ENCODE measurements at places on chromosomes 2 and 18.
A peak's percentile ranks its signal among the peaks of the same experiment; 100 is the strongest.

DNA sequence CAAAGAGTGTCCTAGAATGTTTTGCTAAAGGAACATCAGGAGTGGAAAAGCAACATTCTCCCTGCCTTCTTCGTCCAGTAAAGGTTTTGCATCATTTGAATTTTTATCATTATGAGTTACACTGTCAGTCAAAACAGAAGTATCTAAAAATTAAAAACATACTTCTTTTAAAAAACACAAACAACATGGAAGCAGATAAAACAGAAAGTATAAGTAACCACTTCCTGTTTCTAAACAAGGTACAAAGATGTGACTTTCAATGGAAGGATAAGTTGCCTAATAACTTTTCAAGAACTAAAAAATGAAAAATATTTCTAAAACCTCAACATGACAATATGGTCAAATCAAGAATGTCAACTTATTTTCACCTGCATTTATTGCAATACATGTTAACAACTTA is 158.2 kb downstream of the STK39 start:
- DNase-seq: no peak

DNA sequence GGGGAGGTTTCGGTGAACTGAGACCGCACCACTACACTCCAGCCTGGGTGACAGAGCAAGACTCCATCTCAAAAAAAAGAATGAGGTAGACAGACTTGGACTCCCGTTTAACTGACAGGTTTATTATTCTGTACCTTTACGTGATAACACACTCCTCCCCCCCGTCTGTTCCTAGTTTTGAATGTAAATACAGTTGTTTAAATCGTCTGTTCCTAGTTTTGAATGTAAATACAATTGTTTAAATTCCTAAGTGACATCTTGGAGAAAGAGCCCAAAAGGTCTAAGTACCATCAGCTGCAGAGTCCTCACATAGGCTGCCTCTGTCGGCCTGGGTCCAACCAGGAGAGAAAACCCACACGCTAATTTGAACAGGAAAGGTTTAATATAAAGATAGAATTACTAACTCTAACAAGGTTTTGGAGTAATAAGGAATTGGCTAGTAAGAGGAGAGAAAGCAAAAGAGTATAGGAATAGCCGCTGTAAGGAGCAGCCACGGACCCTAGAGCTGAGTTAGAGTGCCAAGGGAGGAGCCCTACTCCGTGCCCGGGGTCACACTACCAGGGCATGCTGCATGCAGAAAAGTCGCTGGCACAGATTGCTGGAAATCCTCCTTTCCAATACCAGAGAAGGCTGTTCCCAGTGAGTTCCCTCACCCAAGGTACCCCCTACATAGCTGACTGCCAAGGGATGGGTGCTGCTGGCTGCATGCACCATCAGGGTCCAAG is 83.5 kb upstream of the RANBP2 start:
- DNase-seq: no peak

DNA sequence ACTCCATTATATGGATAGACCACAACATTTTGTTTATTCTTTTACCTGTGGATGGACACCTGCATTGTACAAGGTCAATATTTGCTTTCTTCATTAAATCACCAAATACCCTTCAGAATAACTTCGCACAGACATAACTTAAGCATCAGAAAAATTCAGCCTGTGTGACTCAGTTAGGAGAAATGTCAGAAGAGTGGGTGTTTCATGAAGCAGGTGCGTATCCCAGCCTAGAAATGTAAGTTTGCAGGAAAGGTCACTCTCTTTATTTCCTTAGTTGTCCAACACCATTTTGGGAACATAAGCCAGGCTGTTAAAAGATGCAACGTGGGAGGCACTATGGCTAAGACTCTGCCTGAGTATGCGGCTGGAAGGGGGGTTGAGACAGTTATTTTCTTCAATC is 48.6 kb upstream of the FHL2 start:
- DNase-seq: no peak

DNA sequence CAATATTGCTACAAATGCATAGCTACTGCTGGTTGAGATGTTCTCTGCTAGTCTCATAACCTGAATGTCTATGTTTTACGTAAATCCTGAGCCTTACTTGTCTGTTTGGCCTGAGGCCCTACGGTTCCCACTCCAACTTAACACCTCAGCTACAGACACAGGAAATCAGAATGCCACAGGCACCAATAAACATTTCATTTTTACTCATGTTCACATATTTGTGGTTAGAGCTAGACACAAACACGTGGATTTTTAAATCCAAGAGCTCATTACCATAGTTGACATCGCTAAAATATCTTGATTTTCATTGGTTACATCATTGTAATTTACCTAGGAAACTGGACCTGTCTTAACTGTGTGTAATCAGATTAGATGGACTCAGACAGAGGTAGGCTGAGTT is 263.8 kb upstream of the CDH19 start:
- no peak for DNase-seq

DNA sequence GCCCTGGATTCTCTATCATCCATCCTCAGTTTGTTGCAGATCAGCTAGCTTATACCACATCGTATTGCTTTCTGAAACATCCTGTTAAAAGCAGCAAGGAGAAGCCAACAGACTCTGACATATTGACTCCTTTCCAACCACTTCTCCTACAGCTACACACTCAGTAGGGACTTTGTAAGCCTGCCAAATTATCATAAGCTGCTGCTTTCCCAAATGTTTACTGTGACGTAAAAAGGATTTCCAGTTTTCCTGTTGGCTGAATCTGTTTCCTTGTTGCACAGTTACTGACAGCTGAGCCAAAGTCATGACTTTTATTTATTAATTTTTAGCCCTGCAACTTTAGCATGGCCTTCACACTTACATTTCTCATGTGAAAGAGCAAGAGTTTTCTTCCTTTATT is 294.3 kb downstream of the KCNJ3 start:
- DNase-seq: no peak

- no peak for DNase-seq
Observed at GRCh38 chr18:60110836-60111235, 211.0 kb downstream of the PMAIP1 start.

GRCh38 chr2:138445227-138445626 is 56.3 kb upstream of the SPOPL start:
- DNase-seq: no peak

- no peak for DNase-seq
Observed at GRCh38 chr2:148754864-148755263, 110.3 kb downstream of the EPC2 start.

DNA sequence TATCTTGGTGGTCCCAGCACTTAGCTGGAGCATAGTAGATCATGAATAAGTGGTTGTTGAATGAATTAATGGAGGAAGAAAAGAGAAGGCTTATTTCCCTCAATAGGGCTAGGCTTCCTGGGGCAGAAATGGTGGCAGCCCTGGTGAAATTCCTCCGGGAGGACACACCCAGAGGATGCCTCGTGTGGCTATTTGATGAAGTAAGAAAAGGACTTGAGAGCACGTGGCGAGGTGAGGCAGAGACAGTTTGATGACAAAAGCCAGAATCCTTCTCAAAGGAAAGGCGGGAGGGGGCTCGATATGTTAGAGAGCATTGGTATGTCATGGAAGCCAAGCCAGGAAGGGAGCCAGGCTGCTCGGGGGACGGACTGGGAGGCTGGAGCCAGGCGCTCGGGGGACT is 14.7 kb downstream of the FAM228A start:
- DNase-seq: no peak

DNA sequence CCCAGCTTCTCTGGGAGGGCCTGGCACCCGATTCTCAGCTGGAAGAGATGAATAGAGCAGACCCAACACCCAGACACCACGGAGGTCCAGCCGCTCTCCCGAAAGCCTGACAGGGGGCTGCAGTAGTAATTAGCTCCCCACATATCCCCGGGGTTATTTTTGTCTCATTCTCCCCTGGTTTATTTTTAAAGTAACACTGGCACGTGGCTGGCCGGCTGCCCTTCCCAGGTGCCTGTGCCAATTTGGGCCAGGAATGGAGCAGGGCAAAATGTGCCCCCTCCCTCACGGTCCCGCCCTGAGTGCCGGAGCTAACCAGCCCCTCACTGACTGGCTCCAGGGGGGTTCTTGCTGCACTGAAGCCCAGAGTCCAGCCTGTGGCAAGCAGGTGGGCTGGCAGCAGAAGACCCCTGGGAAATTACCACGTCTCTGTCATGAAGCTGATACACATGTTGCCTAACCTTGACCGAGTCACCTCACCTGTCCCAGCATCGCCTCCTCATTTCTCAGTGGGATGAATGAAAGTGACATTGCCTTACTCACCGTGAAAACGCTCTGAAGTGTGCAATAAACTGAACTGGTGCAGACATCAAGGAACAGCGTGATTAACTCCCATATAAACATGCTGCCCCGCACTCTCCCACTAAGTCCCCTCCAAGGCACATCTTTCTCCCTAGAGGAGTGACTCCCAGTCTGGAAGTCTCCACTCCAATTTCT is 18.4 kb downstream of the KCNK3 start:
- DNase-seq: no peak

DNA sequence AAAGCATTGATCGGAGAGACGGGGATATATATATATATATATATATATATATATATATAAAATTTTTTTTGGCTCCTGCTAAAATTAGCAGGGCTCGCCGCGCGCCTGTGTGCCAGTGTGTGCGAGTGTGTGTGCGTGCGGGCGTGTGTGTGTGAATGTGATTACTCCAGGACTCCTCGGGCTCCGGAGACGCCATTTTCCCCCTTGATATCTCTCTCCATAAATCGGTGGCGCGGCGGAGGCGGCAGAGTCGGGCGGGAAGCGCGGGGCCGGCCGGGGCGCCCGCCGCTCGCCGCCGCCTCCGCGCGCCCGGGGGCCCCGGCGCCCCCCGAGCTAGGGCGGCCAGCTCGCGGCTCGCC is 795 bp upstream of the SETBP1 start:
- peak; percentile 37 for DNase-seq

All from stimulated activated CD4-positive, alpha-beta T cell treated with anti-CD3 and anti-CD28 coated beads, Interleukin-4, amount 100 ng/mL, for 24 hours (primary cell).